ENCODE measurements at places on chromosomes 2 and 18.
A peak's percentile ranks its signal among the peaks of the same experiment; 100 is the strongest.

DNA sequence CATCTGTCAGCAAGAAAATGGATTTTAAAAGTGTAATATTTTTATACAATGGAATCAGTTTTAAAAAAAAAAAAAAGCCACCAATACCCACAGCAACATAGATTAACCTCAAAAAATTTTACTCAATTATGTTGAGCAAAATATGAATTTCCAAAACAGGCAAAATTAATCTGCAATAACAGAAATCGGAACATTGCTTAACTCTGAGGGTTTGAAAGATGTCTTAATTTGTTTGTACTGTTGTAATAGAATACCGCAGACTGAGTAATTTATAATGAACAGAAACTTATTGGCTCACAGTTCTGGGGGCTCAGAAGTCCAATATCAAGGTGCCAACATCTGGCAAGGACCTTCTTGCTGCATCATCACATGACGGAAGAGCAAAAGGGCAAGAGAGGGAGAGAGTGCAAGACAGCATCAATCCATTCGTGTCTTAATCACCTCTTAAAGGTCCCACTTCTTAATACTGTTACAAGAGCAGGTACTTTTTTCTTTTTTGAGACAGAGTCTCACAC lies 31.8 kb upstream of the TNFAIP6 start:
- DNase-seq = no peak

GRCh38 chr2:53575721-53576124 lies 191.9 kb upstream of the CHAC2 start:
- DNase-seq = no peak

GRCh38 chr2:240480834-240481623 lies 45.6 kb downstream of the GPC1 start:
- no peak for DNase-seq

GRCh38 chr2:98555696-98556095 lies 52.6 kb downstream of the COA5 start:
- no peak for DNase-seq

DNA sequence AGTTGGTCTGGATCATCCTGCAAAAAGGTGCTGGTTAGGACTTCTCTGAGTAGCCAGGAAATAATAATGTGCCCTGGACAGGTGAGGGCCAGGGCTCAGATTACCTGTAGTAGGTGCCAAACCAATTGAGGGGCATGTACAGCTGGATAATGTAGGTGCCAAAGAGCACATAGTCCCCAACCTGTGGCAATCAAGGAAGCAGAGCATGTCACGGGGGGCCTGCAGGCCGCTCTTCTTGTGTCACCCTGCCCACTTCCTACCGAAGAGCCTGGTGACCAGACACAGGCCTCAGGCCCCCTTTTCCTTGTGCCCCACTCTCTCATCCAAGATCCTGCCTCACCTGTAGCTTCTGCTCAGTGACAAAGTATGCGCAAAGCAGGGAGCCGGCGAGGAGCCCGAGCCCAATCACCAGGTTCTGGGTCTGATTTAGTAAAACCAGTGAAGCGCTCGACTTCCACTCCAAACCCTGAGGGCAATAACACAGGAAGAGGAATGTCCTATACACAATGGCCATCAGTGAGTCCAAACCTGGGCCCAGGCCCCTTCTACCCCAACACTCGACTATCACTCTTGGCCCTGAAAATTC lies 5.2 kb downstream of the ABCB6 start:
- DNase-seq = no peak

- no peak for DNase-seq
Measured at GRCh38 chr2:62034715-62035114, 129.2 kb downstream of the COMMD1 start.

- DNase-seq = peak; percentile 14
Measured at GRCh38 chr2:7773362-7774360, 856.4 kb downstream of the RNF144A start.

DNA sequence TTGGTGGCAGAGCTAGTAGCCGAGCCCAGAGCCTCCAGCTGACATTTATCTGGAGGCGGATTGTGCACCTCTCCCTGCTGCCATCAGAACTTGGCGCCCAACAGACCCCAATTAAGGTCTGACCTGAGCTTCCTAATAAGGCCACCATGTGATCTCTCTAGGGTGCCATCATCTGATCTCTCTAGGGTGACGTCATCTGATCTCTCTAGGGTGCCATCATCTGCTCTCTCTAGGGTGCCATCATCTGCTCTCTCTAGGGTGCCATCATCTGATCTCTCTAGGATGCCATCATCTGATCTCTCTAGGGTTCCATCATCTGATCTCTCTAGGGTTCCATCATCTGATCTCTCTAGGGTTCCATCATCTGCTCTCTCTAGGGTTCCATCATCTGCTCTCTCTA lies 6.2 kb downstream of the KCNF1 start:
- DNase-seq = no peak

- DNase-seq = no peak
Measured at GRCh38 chr18:52452427-52452826, 112.4 kb downstream of the DCC start.

GRCh38 chr2:24163186-24163585 lies 11.7 kb upstream of the FAM228A start:
- DNase-seq = no peak

DNA sequence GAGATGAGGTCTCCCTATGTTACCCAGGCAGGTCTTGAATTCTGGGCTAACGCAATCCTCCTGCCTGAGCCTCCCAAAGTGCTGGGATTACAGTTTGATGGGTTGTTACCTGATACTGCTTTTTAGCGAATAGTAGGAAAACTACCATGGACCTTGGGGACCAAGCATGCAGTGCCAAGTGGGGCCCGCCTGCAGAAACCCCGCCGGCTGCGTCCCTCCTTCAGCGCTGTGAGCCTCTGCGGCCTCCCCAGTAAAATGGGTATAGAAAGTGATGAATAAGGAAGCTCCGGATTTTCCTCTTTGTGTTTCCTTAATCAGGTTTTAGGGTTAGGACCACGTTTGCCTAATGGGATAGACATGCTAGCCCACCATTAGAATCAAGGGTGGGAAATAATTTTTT lies 30.4 kb downstream of the RAMP1 start:
- DNase-seq = no peak

DNA sequence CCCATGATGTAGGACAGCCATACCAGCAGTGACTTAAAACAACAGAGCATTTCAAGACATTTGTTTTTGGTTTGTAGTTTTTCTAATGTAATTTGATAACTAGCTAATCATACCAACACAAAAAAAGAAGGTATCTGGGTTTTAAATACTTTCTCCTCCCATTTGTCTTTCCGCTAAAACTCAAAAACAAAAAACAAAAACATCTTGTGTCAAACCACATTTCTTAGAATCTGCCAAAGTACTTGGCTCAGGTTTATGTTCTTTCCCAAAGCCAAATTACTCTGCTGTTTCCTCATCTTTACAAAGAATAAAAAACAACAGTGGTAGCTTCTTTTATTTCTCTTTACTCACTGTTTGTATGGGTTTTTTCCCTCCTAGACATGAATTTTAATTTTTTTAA lies 71.5 kb downstream of the GREB1L start:
- DNase-seq = no peak

- DNase-seq = no peak
Measured at GRCh38 chr2:172242961-172243360, 140.3 kb upstream of the DLX2 start.

GRCh38 chr2:201447086-201447485 lies 4.2 kb downstream of the TRAK2 start:
- DNase-seq = no peak

GRCh38 chr2:12718015-12718671 lies 1.4 kb downstream of the TRIB2 start:
- no peak for DNase-seq
